ENCODE measurements at places on chromosomes 12 and 14. TPM values are rescaled to one million over a fixed set of nuclear protein-coding genes. Genes with fewer than 3 reads are reported as not detected.

GRCh38 chr14:26761532-26761931, 163.7 kb upstream of the NOVA1 start:
- no peaks in the 10 kb centered on the region for H3K27me3 ChIP-seq
- no peaks in the 10 kb centered on the region for H3K4me1 ChIP-seq
- no peak for DNase-seq
- H3K4me3 ChIP-seq: no peak overlapping the region
- no peak overlapping the region for H3K27ac ChIP-seq

GRCh38 chr12:132454193-132454932, 35.6 kb upstream of the FBRSL1 start:
- H3K4me3 ChIP-seq: no peak overlapping the region
- no peak overlapping the region for H3K27ac ChIP-seq
- peaks cover 52% of the 10 kb centered on the region for H3K27me3 ChIP-seq
- no peaks in the 10 kb centered on the region for H3K4me1 ChIP-seq

The PTCSC3 gene
- total RNA-seq: 1.5 TPM

The EMP1 gene
- total RNA-seq: 195 TPM

DNA sequence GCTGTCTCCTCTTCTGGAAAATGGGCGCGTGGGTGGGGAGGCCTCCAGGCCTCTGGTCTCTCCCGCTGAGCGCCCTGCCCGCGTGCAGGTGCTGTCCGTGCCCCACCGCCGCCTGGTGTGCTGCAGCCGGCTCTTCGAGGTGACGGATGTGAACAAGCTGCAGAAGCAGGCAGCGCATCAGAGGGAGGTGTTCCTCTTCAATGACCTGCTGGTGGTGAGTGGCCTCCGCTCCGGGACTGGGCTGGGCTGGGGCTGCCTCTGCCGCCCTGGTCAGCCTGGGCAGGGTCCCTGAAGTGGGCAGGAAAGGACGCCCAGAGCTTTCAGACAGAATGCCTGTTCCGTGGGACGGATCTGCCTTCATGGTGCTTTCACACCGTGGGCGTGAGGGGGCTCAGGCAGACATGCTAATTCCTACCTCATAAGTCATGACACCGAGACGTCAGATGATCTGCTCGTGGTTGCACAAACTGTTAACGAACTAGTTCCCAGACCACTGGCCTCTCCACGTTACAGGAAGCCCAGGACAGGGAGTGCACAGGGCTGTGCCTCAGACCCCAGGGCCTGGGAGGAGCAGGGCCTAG, 50.5 kb downstream of the SLC6A12 start:
- H3K36me3 ChIP-seq: no peaks in the 10 kb centered on the region
- no peak overlapping the region for H3K27ac ChIP-seq
- no peaks in the 10 kb centered on the region for H3K27me3 ChIP-seq

GRCh38 chr12:83005534-83006197, 319.0 kb downstream of the TMTC2 start:
- no peak overlapping the region for H3K27ac ChIP-seq
- no peaks in the 10 kb centered on the region for H3K36me3 ChIP-seq
- H3K4me3 ChIP-seq: no peak overlapping the region
- no peaks in the 10 kb centered on the region for H3K4me1 ChIP-seq

- H3K27me3 ChIP-seq: no peaks in the 10 kb centered on the region
- no peak overlapping the region for H3K27ac ChIP-seq
- no peak overlapping the region for H3K4me3 ChIP-seq
- H3K36me3 ChIP-seq: no peaks in the 10 kb centered on the region
Measured at GRCh38 chr14:56002342-56002741, 115.9 kb upstream of the PELI2 start.

DNA sequence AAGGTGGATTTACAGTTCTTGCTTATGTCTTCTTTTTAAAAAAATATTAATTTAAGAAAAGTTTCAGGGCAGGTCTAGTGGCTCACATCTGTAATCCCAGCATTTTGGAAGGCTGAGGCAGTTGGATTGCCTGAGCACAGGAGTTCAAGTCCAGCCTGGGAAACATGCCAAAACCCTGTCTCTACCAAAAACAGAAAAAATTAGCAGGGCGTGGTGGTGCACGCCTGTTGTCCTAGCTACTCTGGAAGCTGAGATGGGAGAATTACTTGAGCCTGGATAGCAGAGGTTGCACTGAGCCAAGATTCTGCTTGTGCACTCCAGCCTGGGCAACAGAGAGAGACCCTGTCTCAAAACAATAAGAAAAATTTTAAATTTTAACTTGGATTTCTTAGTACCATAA, 5.4 kb upstream of the TAS2R46 start:
- H3K27ac ChIP-seq: no peak overlapping the region
- no peaks in the 10 kb centered on the region for H3K36me3 ChIP-seq
- no peak overlapping the region for H3K4me3 ChIP-seq
- H3K27me3 ChIP-seq: no peaks in the 10 kb centered on the region
- H3K4me1 ChIP-seq: no peaks in the 10 kb centered on the region
- no peak for DNase-seq

The SRRM4 gene
- total RNA-seq: not detected

The C1QL4 gene
- total RNA-seq: not detected

Data from lower lobe of right lung (tissue), 2 donors.